Stimulated activated CD8-positive, alpha-beta memory T cell treated with anti-CD3 and anti-CD28 coated beads, Interleukin-7, amount 100 ng/mL, for 24 hours (primary cell): ENCODE measurements at places on chromosomes 3 and 15.

GRCh38 chr3:164467007-164467406 is 611.3 kb downstream of the SI start:
- DNase-seq = no peak

GRCh38 chr15:75029378-75030022 is 6.1 kb downstream of the PPCDC start:
- peak; percentile 86 for DNase-seq

DNA sequence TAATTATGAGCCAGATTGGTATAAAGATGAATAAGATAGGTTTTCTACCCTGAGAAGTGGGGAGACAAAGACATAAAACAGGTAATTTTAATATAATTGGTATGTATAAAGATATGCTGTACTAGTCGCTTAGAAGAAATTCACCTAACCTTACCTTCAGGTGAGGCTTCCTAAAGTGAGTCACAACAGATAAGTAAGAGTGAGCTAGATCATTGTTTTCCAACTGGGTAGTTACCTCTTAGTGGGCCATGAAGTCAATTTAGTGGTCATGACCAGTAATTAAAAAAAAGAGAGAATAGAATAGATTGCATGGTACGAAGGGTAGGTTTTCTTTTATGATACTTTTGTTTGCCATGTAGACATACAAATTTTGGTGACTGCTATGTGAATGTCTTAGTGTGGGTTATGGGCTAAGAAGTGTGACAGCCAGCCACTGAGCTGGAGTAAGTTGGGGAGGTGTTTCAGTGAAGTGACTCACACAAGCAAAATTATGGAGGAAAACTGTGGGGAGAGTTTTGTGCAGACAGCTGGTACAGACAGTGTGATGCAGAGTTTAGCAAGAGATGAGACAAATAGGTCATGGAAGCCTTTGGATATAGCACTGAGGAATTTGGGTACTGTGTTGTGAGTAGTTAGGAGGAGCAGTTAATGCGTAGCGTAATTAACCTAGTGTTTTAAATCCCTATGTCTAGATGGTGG is 8.2 kb downstream of the TRNT1 start:
- no peak for DNase-seq

GRCh38 chr3:32257641-32258438 is 19.4 kb downstream of the CMTM8 start:
- no peak for DNase-seq
